ENCODE measurements at places on chromosomes 3 and 15.

- no peak for DNase-seq
These were observed 105.7 kb downstream of the SNRPN start for GRCh38 chr15:25060472-25060803.

- no peak for DNase-seq
These were observed 15.0 kb downstream of the IL12A start for GRCh38 chr3:160003520-160004128.

DNA sequence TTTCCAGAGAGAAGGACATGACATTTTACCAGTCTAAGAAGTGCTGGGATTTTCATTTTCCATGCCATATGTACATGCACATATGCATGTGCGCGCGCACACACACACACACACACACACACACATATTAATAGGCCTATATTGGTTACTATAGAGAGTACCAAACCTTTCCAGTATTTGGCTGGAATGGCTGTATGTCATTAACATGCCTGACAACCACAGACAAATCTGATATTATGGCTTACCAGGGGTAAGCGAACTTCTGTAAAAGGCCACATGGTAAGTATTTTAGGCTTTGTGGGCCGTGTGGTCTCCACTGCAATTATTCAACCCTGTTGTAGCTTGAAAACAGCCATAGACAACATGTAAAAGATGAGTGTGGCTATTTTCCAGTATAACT lies 97.2 kb upstream of the TSPAN3 start:
- no peak for DNase-seq

DNA sequence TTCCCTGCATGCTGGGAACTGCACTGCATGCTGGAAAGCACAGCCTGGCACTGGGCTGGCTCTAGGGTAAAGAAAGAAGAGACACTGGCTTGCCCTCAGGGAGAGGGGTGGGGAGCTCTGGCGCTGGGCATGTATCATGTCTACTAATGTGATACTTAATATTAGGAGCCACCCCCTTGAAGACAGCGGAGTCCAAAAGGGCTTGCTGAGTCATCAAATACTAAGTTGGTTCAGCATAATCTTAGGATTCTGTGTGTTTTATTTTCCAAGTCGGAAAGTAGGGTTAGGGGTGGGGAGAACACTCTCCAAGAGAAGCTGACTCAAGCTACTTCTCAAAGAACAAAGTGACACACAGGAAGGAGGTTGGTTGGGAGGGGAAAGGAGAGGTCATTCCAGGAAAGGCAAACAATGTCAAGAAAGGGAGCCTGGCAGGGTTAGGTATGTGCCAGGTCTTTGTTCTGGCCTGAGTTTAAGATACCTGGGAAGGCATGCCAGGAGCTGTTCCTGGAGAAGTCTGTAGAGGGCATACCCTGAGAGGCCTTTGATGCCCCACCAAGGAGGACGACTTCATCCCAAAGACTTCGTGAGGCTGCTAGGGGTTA lies 237.8 kb upstream of the NR2E3 start:
- DNase-seq: no peak

- DNase-seq: no peak
These were observed 44.2 kb downstream of the CMTM8 start for GRCh38 chr3:32282578-32283154.

DNA sequence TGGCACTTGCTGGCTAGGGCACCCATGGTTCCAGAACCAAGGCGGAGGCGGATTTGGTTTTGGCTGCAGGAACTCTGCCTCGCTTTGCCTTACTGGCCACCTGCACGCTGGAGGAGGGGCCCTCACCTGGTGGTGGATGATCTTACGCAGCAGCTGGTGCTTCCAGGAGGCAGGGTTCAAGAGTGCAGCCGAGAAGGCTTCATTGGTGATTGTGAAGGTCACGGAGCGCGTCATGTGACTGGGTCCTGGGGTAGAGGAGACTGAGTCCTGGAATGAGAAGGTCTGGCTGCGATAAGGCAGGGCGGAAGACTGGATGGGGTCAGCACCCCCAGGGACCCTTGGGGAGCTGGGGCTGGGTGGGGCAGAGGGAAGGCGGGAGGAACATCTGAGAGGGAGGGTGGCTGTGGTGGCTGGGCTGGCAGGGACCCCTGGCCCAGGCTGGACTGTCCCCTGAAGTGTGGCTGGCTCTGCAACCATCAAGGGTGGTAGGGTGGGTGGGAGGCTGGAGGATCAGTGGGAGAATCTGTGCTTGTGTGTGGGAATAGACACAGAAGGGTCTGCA lies 25.8 kb upstream of the GOLGA6C start:
- no peak for DNase-seq

- DNase-seq: no peak
These were observed 12.5 kb downstream of the SMAD6 start for GRCh38 chr15:66714543-66714981.

DNA sequence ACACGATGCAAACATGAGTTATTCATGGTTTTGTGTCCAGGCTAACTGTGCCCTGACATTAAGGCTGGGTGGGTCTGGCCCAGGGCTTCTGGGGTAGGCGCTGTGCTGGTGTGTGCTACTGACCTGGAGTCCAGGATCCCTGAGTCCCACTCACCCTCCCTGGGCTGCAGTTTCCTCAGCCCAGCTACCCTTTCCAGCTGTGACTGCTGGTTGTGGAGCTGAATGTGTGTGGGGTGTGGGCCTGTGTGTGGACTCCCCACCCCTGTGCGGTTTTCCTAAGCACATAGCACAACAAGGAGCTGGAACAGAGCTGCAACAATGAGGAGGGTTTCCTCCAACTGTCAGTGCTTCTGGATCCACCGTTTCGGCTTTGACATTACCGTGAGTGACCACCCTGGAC lies 38.0 kb downstream of the SMAD3 start:
- DNase-seq: no peak

- no peak for DNase-seq
These were observed 51.7 kb downstream of the PHLDB2 start for GRCh38 chr3:111910806-111911205.

DNA sequence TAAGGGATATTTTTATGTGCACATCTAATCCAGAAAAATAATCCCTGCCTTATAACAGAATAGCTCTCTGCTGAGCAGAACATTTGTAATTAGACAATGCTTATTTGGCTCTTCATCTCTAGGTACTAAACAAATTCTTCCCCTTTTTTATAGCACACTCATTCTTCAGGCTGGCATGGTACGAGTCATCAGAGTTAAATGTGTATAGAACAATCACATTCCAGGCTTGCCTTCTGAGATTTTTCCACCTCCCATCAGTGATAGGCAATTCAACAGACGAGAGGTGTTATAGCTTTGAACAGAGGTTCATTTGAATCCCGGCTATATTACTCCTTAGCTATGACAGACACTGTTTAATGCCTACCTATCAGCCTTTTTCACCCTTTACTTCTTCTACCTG lies 21.4 kb upstream of the SPPL2A start:
- no peak for DNase-seq

DNA sequence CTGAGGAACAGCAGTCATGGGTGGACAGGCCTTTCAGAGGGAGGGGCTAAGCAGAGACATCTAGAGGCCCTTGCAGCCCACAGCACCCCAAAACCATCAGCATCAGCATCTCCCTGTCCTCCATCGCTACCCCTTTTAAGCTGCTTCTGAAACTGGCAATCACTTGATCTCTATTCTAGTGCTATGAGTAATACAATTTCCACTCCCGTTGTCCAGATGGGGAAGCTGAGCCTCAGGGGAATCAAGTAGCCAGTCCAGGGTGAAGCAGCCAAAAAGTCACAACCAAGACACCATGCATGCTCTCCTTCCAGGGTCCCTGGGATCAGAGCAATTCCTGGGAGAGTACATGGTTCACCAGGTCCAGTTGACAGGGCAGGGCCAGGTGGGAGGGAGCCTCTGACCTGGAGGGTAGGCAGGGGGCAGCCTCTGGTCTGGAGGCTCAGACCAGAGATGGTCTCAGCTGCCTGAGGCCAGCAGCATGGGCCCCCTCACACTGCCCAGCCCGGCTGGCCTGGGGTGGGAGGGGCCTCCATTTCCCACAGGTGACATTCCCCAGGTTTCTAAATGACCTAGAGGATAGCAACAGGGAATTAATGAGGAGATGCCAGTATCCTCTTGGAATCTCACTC lies 30.0 kb downstream of the KLHL25 start:
- no peak for DNase-seq
